Smooth muscle cell of the brain vasculature (primary cell): ENCODE measurements at places on chromosomes 1 and 21.

DNA sequence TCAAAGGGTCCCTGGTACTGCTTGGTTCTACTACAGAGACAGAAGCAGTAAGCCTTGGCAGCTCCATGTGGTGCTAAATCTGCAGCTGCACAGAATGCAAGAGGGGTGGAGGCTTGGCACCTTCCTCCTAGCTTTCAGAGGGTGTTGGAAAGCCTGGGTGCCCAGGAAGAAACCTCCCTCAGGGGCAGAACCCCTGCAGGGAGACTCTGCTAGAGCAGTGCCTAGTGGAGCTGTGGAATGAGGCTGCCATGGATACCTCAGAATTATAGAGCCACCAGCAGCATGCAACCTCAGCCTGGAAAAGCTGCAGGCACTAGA lies 76.2 kb upstream of the TLR5 start:
- no peak for DNase-seq

GRCh38 chr1:170731566-170732251 lies 67.8 kb downstream of the PRRX1 start:
- DNase-seq = no peak

DNA sequence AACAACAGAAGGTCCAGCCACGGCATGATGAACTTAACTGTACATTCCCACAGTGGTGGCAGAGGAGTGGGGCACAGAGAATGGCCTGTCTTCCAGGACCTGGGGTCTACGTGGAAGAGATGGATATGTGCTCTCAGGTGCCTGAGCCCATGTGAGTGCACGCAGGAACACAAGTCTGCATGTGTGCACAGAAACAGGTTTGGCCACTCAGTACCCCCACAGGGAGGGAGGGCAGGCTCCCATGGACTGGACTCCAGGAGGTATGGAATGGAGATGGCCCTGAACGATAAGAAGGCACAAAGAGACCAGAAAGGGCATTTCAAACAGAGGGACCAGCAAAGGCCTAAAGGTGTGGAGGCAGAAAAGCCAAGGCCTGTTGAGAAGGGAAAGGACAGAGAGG lies 10.8 kb downstream of the COL9A2 start:
- DNase-seq = no peak

- no peak for DNase-seq
These were observed 12.4 kb downstream of the EPHB2 start for GRCh38 chr1:22722901-22723550.

DNA sequence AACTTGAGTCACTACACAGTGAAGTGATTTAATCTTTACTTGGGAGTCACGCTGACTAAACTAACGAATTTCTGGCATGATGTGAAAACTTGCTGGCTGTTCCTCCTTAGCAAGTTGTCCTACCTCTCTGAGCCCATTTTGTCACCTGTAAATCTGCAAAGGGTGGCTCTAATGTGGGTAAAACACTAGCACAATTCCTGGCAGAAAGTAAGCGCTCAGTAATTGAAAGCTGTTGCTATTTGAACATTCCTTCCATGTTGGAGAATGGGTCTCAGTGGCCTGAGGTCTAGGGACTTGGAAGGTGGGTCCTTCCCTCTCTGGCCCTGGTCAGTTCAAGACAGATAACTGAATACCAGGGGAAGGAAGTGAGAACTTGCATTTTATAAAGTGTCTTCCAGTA lies 309.0 kb upstream of the PROX1 start:
- DNase-seq = no peak

- DNase-seq = no peak
These were observed 6.2 kb downstream of the C1orf210 start for GRCh38 chr1:43279161-43279560.

- DNase-seq = no peak
These were observed 1.8 kb downstream of the WDR77 start for GRCh38 chr1:111446967-111447892.

DNA sequence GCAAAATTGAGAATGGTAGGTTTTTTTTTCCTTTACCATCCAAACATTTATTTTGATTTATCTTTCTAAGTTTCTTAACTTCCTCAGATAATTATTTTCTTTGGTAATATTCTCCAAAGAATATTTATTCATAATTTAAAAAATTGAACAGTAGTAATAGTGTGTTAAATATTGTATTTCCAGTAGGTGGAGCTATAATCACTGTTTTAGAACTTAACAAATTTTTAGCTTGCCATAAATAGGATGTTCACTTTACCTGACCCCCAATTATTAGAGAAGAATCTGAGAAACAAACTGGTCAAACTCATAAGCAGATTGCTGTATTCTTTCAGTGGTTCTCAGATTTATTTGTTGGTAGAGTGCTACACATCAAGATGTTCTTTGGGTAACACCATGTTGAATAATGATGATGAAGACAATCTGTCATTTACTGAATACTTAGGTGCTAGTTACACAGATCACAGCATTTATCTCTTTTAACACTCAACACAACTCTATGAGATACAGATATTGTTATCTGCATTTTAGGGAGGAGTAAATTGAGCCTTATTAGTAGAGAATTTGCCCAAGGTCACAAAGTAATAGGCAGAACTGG lies 82.4 kb upstream of the GPR88 start:
- DNase-seq = no peak

DNA sequence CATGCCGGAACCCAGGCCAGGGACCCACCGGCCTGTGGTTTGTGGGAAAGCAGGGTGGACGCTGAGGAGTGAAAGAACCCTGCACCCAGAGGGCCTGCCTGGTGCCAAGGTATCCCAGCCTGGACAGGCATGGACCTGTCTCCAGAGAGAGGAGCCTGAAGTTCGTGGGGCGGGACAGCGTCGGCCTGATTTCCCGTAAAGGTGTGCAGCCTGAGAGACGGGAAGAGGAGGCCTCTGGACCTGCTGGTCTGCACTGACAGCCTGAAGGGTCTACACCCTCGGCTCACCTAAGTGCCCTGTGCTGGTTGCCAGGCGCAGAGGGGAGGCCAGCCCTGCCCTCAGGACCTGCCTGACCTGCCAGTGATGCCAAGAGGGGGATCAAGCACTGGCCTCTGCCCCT lies 18.5 kb downstream of the CSF1 start:
- DNase-seq = no peak

DNA sequence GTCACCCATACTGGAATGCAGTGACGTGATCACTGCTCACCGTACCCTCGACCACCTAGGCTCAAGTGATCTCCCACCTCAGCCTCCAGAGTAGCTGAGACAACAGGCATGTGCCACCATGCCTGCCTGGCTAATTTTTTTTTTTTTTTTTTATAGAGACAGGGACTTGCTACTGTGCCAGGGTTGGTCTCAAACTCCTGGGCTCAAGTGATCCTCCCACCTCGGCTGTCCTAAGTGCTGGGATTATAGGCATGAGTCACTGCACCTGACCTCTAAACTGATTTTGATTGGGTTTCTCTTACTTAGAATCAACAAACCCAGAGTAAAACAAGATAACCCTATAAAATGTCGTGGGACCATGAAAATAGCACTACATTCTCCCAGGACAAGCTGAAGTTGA lies 112.0 kb downstream of the UBE2U start:
- DNase-seq = no peak

- DNase-seq = no peak
These were observed 36.9 kb upstream of the TARBP1 start for GRCh38 chr1:234515821-234516241.

GRCh38 chr21:34844013-34844923 lies 175.5 kb downstream of the CLIC6 start:
- no peak for DNase-seq

- no peak for DNase-seq
These were observed 17.4 kb upstream of the CD1D start for GRCh38 chr1:158163000-158163947.

GRCh38 chr1:36349839-36350238 lies 26.4 kb upstream of the EVA1B start:
- DNase-seq = no peak
